Mammary epithelial cell (primary cell): ENCODE measurements at places on chromosomes 3 and 15. TPM values are rescaled to one million over a fixed set of nuclear protein-coding genes. Genes with fewer than 3 reads are reported as not detected.

DNA sequence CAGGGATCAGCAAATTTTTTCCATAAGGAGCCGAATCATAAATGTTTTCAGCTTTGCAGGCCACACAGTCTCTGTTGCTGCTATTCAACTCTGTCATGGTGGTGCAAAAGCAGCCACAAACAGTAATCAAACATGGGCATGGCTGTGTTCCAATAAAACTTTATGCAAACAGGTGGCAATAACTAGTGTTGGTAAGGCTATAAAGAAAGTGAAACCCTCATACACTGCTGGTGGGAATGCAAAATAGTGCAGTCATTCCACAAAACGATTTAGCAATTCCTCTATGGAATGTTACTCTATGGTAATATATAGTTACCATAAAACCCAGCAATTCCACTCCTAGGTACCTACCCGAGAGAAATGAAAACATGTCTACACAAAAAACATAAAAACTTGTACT, 14.0 kb upstream of the MRPS25 start:
- no peak for DNase-seq

DNA sequence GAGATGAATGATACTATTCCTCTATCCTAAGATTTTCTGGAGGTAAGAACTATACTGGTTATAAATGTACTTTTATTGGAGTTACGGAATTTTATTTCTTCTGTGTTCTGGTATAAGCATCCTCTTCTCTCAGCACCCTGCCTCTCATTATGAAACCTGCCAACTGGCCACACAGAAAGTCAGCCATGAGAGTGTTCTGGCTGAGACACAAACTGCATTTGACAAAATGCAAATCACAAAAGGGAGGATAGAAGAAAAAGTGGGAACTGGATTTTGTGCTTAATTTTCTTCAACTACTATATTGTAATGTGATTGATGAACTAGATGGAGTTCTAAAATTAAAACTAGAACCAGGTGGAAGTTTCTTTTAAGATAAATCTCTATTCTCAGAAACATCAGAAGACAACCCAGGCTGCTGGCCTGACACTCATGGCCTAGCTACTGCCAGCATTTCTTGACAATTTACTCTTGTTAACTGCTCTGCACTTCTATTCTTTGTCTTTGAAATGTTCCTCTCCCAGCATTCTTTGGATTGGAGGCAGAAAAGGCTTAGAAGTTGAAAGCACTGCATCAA, 143.1 kb downstream of the WDR76 start:
- DNase-seq = no peak

Gene PCLAF
- 96.3 TPM for polyA plus RNA-seq

Gene DNASE1L3
- not detected for polyA plus RNA-seq

Gene INKA1
- 26.8 TPM for polyA plus RNA-seq
